Dorsolateral prefrontal cortex (tissue), 122 donors: ENCODE measurements at places on chromosomes 6 and 20.

DNA sequence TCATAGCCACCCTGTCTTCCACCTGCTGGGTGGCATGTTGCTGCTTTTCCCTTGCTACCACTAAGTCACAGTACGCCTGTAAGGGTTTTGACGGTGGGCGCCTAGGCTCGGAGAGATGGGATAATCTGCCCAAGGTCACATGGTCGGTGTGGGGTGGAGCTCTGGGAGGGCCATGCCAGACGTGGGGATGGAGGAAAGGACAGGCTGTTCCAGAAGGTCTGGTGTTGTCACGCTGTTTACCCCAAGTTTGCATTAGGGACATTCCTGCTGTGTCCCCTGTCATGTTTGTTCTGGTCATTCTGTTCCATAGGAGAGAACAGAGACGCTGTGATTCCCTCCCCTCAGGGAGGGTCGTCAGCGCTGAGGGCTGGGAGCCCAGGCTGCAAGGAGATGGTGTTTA is 16.1 kb downstream of the IP6K3 start:
- no peak for DNase-seq

GRCh38 chr6:31525553-31525931 is 3.2 kb upstream of the MCCD1 start:
- DNase-seq: no peak

DNA sequence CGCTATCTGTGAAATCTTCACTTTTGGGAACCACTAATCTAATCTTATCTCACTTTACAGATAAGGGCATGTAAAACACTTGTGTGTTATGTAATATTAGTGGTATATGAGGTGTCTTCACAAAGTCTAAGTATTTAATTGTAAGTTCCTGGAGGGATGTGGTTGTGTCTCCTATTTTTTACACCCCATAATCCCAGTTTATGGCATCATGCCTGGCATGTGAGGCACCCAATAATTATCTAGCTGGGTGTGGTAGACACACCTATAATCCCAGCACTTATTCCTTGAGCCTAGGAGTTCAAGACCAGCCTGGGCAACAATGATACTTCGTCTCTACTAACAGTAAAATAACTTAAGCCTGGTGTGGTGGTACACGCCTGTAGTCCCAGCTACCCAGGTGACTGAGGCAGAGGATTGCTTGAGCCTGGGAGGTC is 16.5 kb upstream of the TBCC start:
- DNase-seq: no peak

DNA sequence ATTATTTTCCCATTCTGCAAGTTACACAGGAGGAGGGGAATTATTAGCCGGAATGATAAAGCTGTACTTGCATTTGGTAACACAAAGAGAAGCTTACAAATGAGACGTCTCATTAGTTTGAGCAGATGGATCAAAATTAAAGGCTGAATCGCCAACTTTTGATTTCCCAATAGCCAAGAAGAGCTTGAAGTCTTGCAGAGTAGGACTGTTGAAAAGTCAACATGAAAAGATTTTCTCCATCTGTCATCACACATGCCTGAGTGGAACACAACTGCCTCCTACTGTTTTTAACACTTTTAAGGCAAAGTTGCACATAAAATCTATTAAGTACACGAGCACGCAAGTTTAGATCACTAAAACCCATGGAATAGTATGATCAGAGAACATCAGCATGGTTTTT is 176.2 kb downstream of the ASCC3 start:
- no peak for DNase-seq

- DNase-seq: no peak
These were observed 205.0 kb downstream of the ARID1B start for GRCh38 chr6:156982168-156982567.

DNA sequence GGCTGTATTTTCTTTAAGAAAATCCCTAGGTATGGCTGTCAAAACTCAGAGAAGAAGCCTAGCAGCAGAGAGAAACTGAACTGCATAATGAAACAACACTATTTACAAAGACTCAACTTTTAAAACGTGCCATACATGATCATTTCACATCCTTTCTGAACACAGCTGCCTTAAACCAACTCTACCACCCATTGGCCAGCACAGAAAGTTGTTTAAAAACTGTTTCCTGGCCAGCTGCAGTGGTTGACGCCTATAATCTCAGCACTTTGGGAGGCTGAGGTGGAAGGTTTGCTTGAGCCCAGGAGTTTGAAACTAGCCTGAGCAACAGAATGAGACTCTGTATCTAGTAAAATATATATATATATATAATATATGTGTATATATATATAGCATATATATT is 336.4 kb upstream of the SOX4 start:
- no peak for DNase-seq

GRCh38 chr6:33547499-33547898 is 32.6 kb downstream of the BAK1 start:
- no peak for DNase-seq

DNA sequence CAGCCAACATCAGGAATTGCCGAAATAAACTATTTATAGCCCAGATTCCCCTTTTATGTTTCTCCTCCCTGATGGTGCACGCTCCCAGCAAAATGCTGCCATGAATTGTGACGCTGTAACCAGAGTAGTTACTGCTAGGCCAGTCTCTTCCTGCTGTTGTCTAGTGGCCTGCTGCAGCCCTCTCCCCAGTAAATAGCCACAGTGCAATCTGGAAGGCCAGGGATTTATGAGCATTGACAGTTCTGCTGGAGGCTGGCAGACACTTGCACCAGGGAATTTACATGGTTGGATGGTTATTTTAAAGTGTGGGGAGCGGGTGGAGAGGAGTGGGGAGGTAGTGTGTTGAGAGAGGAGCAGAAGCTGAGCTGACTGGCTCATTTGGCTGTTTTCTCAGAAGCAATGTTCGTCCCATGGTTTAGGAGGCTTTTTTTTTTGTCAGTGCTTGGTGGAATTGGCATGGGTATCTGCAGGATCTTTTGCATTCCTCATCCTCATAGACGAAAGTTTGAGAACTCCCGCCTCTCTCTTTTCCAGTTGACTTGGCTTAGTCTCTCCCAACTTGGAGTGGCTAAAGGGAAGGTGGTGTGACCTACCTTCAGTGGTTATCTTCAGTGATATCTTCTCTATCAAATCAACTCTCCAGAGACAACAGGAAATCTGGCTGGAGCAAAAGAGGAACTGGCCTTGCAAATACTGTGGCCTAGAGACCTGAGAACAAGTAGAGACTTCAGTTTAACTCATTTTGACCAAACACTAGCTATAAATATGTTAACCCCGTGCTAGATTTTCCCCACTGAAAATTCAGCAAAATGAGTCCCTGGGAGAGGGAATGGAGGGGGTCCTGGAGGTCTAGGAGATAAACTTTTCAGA is 99.3 kb upstream of the VSTM2L start:
- DNase-seq: no peak

DNA sequence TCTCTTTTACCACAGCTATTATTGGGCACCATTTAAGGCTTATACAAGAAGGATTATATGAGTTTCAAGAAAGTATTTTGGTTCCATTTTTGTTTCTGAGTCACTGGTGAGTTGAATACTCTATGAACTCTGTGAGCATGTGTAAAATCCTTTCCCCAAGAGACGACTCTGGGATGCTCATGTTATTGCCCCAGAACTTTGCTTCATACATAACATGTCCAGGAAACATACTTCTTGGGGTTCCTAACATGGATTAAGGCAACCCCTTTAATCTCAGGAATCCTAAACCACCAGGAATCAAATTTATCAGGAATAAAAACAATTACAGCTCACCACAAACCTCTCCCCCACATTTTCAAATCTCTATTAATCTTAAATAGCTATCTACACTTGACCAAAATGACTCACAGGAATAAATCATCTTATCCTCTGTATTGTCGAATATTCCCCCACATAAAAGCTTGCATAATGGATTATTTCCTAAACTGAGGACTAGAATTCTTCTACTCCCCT is 117.5 kb upstream of the COL21A1 start:
- DNase-seq: no peak

DNA sequence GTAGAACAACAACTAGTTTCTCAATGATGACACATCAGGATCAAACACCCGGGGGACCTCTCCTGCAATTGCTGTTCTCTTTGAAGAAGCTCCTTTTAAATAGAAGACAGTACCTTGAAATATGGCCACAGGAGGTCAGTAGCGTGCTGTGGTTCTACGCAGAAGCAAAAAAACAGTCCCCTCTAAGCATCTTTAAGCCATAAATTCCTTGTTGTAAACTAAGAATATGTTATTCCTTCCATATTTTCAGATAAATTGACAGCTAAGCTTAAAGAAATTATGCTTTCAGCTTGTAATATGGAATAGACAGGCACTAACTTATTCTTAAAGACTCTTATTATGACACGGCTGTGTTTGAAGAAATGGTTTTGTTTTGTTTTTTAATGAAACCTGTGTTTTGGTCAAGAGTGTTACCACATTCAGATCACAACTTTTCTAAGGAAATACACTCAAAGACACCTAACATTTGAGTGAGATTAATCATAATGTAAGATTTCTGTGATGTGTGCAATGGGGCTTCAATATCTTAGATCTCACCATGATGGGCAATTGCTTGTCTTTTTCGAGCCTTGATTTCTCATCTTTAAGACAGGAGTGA is 49.7 kb upstream of the IL20RA start:
- no peak for DNase-seq
